Globus pallidus (tissue), 1 donor: ENCODE measurements at places on chromosomes 5 and 9.

DNA sequence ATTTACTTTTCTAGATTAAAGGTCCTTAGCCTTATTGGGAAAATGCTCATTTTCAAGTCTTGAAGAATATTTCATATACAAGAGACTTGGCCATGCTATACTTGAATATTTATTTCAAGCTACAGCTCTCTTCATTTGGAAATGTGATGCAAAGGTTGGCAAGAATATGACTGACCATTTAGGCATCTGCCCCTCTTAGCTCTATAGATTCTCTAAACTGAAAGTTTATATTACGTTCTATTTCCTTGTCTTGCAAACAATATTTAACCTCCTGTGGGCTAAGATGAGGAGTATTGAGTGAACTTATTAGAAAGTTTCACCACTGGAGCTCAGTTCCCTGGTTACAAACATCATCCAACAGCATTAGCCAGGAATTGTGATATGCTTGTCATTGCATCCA, 593.1 kb downstream of the MAT2B start:
- DNase-seq, result no peak

- no peak for DNase-seq
These were observed 26.9 kb downstream of the UIMC1 start for GRCh38 chr5:176979669-176980068.

GRCh38 chr9:125460883-125461635, 199.4 kb downstream of the GAPVD1 start:
- DNase-seq, result peak; percentile 4

GRCh38 chr9:79665931-79666330, 94.2 kb downstream of the TLE4 start:
- DNase-seq, result no peak
